ENCODE measurements at places on chromosomes 12 and 14.

DNA sequence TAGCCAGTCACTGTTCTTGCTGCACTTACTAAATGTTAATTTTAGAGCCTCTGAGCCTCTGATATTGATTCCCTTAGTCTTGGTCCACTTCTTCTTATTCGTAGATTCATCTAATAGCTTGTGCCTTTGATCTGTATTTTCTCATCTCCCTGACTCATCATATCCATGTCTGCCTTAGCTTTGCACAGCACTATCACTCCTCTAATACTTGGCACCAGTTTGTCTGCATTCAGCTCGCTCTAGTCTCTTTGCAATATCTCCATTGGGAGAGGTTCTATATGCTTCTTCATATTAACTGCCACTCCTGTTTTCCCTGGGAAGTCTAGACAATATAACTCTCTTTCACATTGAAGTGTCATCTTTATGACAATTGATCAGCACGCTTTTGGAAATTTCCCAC, 68.5 kb upstream of the CSRP2 start:
- DNase-seq = no peak

DNA sequence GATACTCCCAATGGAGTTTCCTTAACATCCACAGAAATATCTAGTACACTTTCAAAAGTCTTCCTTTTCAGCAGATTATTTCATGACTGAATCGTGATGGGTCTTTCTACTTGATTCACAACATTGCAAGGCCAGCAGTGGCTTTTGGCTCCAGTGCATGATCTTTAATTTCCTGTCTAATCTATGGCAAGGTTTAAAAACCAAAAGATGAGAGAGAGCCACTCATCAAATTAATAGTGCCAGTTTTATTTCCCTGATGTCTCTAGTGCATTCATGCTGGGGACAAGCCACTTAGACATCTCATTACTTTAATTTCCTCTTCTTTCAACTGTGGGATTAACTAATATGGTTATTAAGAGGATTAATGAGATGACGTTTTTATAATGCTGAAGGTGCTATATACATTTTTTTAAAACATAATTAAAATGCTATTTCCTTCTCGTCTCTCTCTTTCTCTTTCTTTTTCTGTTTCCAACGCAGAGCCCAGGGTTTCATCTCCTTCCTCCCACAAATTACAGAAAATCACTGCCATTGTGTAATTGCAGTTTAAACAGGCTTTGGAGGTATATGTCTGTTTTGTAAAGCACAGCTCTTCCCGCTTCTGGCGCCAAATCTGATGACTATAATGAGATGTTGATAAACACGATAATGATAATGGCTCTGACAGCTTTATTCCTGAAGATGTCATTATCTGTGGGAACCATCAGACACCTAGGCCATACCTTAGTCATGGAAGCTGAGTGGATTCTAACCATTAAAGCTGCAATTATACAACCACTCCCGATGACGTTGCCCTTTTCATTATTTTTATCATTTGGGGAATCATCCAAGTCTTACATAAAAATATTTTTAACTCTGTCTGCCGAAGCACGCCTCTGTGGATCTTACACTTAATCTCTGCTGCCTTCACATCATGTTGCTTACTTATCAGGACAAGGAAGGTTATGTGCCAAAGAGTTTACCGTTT, 103.1 kb upstream of the PPM1H start:
- no peak for DNase-seq

- DNase-seq = no peak
These were observed 52.0 kb downstream of the PEBP1 start for GRCh38 chr12:118187751-118188435.

GRCh38 chr14:68621400-68622365, 171.2 kb downstream of the ZFP36L1 start:
- peak; percentile 74 for DNase-seq

DNA sequence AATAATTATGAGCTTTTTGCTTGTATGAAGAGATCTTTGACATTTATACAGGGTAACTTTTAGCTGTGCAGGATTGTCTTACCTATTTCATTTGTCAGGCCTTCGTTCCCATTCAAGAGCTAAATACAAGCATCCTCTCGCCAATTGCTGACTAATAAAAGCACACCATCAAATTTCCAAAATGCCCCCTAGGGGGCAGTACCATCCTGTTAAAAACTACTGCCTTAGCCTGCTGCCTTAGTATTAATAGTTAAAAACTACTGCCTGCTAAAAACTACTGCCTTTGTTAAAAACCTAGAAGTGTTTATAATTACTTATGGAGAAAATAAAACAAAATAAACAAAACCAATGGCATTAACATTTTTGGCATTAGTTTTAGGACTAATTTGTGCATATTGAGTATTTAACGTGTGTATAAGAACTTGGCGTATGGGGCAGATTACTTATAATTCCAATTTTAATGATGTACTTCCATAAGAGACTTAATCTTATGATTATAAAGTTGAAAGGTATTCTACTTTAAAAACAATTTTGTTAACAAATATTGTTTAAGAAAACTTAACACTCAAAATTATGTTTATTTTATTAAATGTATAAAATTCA, 3.0 kb upstream of the IFI27L2 start:
- peak; percentile 50 for DNase-seq

DNA sequence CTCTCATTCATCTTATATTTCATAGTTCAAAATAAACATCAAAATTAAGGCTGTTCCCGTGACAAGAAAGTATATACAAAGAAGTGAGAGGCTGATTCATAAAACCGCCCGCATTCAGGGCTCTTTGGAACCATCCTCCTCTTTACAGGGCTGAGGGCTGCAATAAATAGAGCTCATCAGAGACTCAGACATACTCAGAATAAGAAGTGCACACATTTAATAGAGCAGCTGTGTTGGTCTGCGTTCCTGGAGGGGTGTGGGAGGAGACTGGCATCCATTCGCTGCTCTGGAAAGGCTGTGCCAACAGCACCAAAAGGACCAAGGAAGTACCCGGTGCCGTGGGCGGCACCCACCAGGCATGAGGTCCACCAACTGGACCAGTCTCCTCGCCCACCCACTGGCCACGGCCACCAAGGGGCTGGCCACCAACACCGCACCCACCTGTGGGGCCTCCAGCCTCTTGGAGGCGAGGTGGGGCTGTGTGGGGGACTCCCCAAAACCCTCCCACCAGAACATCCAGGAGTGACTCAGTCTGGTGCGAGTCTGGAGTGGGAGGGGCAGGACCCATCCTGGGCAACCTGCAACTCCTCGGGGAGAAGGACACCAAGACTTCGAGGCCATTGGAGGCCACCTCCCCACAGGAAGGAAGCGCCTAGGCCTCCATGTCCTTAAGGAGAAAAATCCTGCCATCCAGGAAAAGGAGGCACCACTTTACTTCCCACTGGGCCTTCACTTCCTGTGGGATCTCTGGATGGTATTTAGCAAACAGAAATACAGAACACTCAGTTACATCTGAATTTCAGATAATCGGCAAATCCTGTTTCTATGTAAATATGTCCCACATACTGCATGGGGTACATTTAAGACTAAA, 32.7 kb downstream of the VCPKMT start:
- DNase-seq = no peak

- no peak for DNase-seq
These were observed 12.8 kb upstream of the RILPL1 start for GRCh38 chr12:123546281-123546680.

GRCh38 chr12:46649433-46649832, 176.4 kb downstream of the SLC38A4 start:
- DNase-seq = no peak

- no peak for DNase-seq
These were observed 340.1 kb downstream of the BCL11B start for GRCh38 chr14:98931911-98932310.

GRCh38 chr14:69643430-69644200, 32.2 kb downstream of the SUSD6 start:
- DNase-seq = no peak

All from hindlimb muscle (tissue), 1 donor.